ENCODE measurements at places on chromosomes 5 and 9.

DNA sequence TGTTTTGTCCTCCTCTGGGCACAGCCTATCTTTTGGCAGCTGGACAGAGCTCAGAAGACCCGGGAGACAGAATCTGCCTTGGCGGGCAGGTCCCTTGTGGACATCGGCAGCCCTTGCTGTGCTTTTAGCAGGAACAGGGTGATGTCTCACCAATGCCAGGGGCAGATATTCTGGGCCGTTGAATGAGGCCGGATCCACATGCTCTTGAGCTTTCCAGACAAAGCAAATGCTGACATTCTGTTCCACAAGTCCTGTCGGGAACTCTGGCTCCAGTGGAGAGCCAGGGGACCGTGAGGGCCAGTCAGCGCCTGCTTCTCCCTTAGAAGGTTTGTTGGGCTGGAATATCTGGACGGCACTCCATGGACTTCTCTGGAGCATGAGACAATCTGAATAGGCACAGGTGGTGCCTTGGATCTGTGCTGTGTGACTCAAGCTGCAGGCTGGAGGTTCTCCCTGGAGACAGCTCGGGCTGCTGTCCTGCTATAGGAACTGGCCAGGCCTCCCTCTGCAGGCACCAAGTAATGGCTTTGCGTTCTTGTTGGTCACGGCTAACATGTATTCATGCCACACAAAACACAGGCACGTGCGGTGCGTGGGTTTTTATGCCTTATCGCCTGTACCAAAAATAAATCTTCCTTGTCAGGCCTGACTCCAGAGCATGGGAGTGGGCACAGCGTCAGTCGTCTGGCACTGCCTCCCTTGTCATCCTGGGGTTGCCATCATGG is 80.3 kb downstream of the GADD45G start:
- no peak for DNase-seq

DNA sequence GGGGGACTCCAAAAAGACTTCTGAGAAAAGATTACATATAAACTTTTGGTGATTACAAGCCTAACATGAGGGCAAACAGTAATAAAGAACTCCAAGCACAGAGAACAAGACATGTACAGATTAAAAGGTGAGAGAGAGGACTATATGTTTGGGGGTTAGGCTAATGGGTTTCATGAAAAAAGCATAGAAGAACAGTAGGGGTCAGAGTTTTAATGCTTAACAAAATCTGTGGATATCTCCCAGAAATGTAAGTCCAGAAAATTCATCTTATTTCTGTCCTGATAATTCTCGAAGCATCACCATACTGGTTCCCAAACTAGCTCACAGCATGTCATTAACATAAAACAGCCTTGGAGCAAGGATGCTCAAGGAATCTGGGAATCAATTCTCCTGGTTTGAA is 137.2 kb downstream of the ARRDC3 start:
- DNase-seq: no peak

GRCh38 chr5:514673-515072 is 9.6 kb downstream of the SLC9A3 start:
- DNase-seq: no peak

DNA sequence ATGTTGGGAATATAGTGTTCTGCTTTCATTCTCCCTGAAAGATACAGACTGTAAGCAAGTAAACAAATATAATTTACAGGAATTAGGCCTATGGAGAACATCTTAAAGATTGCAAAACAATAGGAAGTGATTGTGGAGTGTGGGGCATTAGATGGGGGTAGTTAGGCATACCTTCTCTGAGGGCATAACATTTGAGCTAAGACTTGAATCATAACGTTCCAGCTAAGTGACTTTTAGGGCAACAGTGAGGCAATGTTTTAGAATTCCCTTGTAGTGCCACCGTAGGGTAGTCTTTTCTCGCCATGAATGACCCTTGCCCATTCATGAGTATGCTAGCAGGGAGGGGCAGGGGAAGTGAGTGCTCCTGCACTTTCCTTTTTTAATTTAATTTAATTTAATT is 173.3 kb downstream of the SPATA31D1 start:
- no peak for DNase-seq

- DNase-seq: no peak
Observed at GRCh38 chr5:54520438-54520846, 2.9 kb downstream of the SNX18 start.

- no peak for DNase-seq
Observed at GRCh38 chr9:72362680-72363139, 2.3 kb downstream of the ZFAND5 start.

- no peak for DNase-seq
Observed at GRCh38 chr9:16385590-16385989, 484.9 kb downstream of the BNC2 start.

DNA sequence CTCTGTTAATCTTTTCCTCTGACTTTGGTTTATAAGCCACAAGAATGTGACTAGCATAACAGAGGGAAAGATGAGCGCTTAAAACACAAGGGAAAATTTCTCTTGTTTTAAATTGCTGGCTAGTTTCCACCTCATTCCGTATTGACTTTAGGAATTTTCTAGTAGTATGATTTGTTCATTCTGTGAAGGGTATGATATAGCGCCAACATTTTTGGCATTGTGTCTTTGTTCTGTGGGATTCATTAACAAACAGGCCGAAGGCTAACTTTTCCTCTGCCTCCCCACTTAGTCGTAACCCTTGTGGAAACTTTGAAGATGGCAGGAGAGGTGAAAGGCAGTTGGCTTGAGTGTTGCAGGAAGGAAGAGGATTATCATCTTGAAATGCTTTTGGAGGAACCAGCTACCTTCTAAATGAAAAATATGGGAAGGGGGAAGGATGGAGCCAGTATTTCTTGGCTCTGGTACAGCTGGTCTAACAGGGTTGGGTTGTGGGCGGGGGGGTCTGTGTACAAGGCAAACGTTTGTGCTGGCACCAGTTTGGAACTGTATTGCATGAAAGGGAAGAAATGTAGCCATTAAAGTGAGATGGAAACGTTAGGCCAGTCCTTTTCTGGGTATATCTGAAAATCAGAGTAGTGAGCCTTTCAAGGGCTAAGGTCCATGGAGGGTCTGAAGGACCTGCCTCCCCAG is 21.5 kb upstream of the DMRT2 start:
- DNase-seq: no peak

GRCh38 chr9:87425202-87425601 is 72.5 kb upstream of the DAPK1 start:
- no peak for DNase-seq

GRCh38 chr9:89926691-89927220 is 321.9 kb downstream of the GADD45G start:
- DNase-seq: no peak

DNA sequence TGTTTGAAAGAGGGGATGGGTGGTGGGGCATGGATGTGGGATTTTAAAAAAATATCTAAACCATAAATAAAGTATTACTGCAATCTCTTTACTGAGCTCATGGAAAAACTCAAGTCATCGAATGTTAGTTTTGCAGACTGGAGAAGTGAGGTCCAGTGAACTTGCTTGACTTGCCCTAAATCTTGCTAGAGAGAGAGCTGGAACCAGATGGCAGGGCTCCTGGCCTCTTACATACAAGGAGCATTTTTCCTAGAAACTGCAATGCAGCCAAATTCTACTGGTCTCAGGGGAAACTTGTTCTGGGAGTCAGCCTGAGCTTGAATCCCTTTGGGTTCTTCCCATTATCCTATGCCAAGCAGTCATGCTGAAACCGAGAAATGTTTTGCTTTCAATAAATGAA is 2.9 kb upstream of the TGFBI start:
- DNase-seq: no peak

- DNase-seq: no peak
Observed at GRCh38 chr9:135045928-135046738, 41.3 kb upstream of the OLFM1 start.

GRCh38 chr9:134454476-134454857 is 128.2 kb downstream of the RXRA start:
- DNase-seq: no peak

DNA sequence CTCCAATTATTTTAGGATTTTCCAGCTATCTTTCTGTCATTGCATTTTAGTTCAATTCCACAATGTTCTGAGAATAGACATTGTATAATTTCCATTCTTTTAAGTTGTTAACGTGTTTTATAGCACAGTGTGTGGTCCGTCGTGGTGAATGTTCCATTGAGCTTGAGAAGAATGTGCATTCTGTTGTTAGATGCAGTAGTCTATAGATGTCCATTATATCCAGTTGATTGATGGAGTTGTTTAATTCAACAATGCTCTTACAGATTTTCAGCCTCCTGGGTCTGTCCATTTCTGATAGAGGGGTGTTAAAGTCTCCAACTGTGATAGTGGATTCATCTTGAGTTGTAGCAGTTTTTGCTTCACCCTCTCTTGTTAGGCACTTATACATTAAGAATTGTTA is 1587.7 kb upstream of the NUDT12 start:
- DNase-seq: no peak

DNA sequence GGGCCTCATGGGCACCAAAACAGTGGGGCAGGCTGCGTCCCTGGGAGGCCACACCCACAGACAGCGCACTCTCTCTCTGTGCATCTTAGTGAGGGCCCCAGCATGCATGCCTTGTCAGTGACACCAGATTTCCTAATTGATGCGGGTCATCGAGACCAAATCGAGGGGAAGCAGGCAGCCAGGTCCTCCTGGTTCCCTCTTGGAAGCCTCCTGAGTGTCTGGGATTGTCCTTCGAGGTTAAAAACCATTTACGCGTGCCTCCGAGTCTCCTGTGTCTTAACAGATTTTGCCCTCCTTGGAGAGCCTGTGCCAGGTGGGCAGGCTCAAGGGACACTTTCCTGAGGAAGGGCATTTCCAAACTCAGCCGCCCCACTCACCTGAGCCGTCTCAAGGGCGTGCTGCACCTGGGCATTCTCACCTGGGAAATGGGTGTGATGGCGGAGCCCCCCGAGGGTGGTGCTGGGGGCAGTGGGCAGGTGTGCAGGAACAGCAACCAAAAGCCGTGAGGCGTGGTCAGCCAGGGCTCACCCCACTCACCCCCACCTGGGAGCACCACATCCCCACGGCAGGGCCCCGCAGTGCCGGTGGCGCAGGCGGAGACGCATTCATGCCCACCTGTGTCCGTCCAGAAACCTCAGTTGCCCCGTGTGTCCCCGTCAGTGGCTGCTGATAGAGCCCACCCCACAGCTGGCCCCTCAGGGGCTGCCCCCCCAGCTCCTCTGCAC is 2.7 kb downstream of the SLC6A19 start:
- DNase-seq: no peak

- no peak for DNase-seq
Observed at GRCh38 chr9:135962696-135963307, 1.6 kb upstream of the UBAC1 start.

DNA sequence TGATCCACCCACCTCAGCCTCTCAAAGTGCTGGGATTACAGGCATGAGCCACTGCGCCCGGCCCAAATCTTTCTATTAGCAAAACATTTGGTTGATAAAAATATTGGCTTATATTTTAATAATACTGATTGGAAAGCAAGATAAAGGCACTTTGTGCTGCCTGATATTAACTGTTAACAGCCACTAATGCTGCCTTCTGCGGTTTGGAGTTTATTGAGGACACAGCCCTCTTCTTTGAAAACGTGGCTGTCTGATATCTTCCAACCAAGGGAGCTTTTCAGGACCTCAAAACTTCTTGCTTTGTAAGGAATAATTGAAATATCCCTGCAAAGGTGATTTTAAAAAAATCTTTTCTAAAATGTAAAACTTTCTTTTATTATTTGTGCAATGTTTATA is 94.0 kb downstream of the IQGAP2 start:
- no peak for DNase-seq

DNA sequence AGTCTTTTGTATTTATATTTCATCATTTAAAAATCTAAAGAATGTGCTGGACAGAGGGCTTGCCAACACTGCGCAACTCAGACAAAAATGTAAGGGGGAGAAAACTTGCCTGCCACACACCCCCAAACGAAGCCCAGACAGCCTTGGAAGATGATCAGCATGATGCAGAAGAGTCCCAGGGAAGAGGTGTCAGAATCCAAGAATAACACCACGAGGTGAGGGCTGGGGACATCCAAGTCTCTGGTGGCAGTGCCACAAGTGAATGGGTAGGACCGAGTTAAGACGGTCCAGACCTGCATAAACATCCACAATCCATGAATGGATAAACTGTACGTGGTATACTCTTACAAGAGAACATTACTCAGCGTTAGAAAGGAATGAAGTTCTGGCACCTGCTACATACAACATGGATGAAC is 10.4 kb downstream of the EPB41L4B start:
- DNase-seq: no peak

- DNase-seq: no peak
Observed at GRCh38 chr5:152638996-152639552, 234.0 kb upstream of the NMUR2 start.

Measured in activated CD8-positive, alpha-beta memory T cell treated with anti-CD3 and anti-CD28 coated beads for 1 hour (primary cell).